Mesothelial cell of epicardium (in vitro differentiated cells): ENCODE measurements at places on chromosomes 3 and 15.

DNA sequence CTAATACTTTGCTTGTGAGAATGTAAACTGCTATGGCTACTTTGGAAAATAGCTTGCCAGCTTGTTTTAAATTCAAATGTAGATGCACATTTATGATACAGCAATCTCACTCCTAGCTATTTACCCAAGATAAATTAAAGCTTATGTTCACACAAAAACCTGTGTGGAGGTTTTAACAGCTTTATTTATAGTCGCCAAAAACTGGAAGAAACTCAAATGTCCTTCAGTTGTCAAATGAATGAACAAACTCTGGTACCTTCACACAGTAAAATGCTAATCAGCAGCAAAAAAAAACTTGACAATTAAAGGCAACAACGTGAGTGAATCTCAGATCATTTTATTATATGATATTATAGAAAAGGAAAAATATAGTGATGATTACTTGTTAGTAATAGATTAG, 248.6 kb upstream of the NECTIN3 start:
- no peaks in the 10 kb centered on the region for H3K4me1 ChIP-seq
- no peak overlapping the region for H3K27ac ChIP-seq
- no peak for DNase-seq

DNA sequence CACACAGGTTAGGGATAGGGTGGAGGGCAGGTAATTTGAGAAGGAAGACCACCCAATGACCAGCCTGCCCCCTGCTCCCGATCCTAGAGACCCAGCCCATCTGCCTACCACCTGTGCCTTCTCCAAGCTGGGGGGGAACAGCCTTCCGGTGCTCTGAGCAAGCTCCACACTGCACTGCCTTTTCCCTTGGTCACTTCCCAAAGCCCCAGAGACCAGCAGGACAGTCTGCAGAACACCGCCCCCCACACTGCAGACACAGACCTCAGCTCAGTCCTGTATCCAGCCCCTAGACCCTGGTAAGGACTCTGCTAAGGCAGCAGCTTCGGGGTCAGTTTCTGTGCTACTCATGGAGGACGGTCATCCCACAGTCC, 156.9 kb downstream of the MEGF11 start:
- peaks cover 5% of the 10 kb centered on the region for H3K27me3 ChIP-seq
- H3K27ac ChIP-seq: no peak overlapping the region
- H3K4me3 ChIP-seq: no peak overlapping the region
- H3K4me1 ChIP-seq: peaks cover 7% of the 10 kb centered on the region
- no peaks in the 10 kb centered on the region for H3K36me3 ChIP-seq

DNA sequence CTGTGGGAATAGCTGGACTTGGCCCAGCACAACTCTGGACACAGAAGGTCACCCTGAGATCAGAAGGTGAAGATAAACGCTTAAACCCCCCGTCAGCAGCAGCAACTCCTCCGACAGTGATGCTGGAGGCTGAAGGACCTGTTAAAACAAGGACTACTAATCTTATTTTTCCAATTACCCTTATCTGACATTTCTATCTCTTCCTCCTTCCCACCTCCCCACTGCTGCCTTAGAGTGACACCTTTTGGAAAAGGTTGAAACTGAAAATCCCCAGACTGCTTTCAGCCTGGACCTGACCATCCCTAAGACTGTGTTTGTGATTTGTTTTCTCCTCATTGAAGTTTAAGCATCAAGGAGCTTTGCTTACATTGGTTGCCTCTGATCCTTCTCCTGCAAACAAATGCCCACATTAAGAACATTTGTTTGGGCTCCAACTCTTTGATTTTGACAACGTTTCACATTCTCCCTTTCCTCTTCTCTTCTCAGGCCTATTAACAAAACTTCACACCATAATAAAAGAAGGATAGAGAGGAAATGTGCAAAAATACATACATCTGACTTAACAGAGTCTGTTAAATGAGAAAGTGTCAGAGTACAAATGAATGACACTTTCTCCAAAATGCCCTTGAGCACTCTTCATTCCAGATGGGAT, 410.6 kb upstream of the WNT5A start:
- no peak overlapping the region for H3K4me3 ChIP-seq
- no peak overlapping the region for H3K27ac ChIP-seq
- peaks cover 9% of the 10 kb centered on the region for H3K27me3 ChIP-seq
- no peaks in the 10 kb centered on the region for H3K36me3 ChIP-seq
- H3K4me1 ChIP-seq: peaks cover 18% of the 10 kb centered on the region

- H3K36me3 ChIP-seq: no peaks in the 10 kb centered on the region
- no peak overlapping the region for H3K4me3 ChIP-seq
- DNase-seq: no peak
- H3K27ac ChIP-seq: no peak overlapping the region
- H3K4me1 ChIP-seq: no peaks in the 10 kb centered on the region
These were observed 196.4 kb upstream of the LPP start for GRCh38 chr3:187957582-187957981.

DNA sequence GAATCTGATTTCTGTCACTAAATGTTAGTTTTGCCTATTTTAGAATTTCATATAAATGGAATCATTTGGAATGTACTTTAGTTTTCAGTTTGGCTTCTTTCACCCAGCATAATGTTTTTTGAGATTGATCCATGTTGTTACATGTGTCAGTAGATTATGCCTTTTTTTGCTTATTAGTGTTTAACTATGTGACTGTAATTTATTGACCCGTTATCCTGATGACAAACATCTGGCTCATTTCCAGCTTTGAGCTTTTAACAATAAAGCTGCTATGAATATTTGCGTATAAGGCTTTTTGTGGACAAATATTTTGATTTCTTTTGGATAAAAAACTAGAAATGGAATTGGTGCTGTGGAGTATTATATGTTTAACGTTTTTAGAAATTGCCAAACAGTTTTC, 254.5 kb upstream of the CFAP20DC start:
- H3K4me1 ChIP-seq: peaks cover 15% of the 10 kb centered on the region
- H3K27me3 ChIP-seq: peaks cover 57% of the 10 kb centered on the region
- no peak for DNase-seq
- no peak overlapping the region for H3K27ac ChIP-seq
- H3K36me3 ChIP-seq: no peaks in the 10 kb centered on the region
- no peak overlapping the region for H3K4me3 ChIP-seq

DNA sequence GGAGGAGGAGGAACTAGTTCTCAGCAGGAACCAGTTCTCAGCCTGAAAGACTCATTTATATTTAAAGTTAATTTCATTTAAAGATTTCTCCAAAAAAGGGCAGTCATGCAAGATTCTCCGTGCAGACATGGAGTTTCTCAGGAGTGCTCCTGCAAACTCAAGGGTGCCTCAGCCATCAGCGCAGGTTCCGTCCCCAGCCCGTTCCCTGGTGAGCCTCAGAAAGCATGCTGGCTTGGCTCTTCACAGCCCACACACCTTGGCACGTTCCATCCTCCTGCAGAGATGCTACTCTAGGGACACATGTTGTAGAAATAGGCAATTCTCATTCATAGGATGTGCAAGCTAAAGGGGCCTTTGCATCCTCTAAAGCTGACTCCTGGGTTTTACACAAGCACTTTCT, 123.0 kb downstream of the LIPC start:
- H3K36me3 ChIP-seq: no peaks in the 10 kb centered on the region
- no peak overlapping the region for H3K27ac ChIP-seq
- H3K4me3 ChIP-seq: no peak overlapping the region
- DNase-seq: no peak
- no peaks in the 10 kb centered on the region for H3K27me3 ChIP-seq
- H3K4me1 ChIP-seq: peaks cover 37% of the 10 kb centered on the region

DNA sequence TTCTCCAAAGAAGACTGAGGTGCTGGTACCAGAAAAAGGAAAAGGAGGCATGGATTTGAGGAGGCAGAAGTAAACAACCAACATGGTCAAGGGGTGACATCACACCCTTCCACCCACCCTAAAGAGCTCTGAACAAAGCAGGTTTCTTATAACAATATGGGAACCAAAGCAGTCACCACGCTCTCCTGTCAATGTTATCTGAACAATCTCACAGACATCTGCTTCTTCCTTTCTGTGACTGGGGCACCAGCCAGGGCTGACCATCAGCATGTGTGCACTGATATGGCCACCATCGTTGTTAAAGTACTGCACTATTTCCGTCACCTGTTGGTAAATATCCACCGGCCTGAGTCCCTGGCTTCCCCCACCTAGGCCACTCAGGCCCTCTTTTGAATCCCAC, 252.9 kb downstream of the SHQ1 start:
- DNase-seq: no peak
- H3K27ac ChIP-seq: no peak overlapping the region
- no peaks in the 10 kb centered on the region for H3K36me3 ChIP-seq
- H3K4me3 ChIP-seq: no peak overlapping the region
- peaks cover 38% of the 10 kb centered on the region for H3K4me1 ChIP-seq

DNA sequence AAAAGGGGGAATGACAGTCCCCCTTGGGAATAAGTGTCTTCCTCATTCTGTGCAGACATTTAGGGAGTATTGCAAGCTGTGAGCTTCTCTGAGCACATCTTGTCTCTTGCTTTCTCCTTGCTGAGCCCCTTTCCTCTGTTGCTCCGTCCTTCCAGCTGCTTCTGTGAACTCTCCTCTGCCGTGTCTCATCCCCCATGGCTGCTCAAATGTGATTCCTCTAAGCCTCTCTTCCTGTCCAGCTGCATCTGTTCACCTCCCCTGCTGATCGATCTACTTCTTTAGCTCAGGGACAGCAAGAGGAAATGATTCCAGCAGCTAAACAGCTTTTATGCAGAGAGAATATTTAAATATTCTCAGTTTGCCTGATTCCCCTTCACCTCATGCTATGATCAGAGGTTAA, 328.0 kb upstream of the DNAJC19 start:
- no peak overlapping the region for H3K4me3 ChIP-seq
- no peak for DNase-seq
- H3K36me3 ChIP-seq: no peaks in the 10 kb centered on the region
- H3K4me1 ChIP-seq: no peaks in the 10 kb centered on the region

- H3K4me1 ChIP-seq: peaks cover 3% of the 10 kb centered on the region
- no peak for DNase-seq
- no peaks in the 10 kb centered on the region for H3K36me3 ChIP-seq
- H3K27me3 ChIP-seq: peaks cover 30% of the 10 kb centered on the region
These were observed 65.6 kb upstream of the CTXND1 start for GRCh38 chr15:80317389-80318182.

DNA sequence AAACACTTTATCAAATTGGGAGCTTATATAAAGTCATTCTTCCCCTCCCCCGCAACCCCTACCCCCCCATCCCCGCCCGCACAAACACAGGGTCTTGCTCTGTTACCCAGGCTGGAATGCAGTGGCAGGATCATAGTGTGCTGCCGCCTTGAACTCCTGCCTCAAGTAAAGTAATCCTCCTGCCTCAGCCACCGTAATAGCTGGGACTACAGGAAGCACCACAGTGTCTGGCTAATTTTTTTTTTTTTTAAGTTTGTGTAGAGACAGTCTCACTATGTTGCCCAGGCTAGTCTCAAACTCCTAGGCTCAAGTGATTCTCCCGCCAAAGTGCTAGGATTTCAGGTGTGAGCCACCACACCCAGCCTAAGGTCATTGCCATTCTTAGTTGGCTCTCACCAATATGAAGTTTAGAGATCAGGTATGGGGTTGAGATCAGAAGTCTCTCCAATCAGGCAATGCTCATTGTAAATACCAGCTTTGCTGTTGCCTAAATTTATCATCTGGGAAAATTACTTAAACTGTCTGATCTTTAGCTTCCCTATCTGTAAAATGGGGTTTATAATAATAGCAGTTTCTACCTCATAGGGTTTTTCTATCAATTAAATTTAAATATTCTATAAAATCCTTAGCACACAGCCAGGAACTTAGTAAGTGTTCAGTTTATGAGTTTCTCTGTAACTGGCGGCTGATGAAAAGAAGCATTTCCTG, 60.3 kb downstream of the TGFBR2 start:
- H3K4me1 ChIP-seq: peaks cover 34% of the 10 kb centered on the region
- H3K4me3 ChIP-seq: no peak overlapping the region
- DNase-seq: no peak

DNA sequence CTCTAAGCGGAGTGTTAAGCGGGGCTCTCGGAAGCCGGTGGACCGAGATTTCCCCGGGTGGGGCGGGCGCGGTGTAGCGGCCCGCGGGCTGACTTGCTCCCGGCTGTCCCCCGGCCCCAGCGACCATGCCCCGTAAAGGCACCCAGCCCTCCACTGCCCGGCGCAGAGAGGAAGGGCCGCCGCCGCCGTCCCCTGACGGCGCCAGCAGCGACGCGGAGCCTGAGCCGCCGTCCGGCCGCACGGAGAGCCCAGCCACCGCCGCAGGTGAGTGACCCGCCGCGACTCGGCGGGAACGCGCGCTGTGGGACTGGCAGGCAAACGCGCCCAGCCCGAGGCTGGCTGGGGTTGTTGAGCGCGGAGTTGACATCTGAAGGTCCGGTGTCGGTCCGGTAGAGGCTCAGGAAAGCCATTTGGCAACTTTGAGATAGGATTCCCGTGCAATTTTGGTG, 1.3 kb downstream of the SMC4 start:
- H3K27me3 ChIP-seq: no peaks in the 10 kb centered on the region
- peaks cover 2% of the 10 kb centered on the region for H3K36me3 ChIP-seq
- no peak for DNase-seq
- peak overlapping the region; percentile 90 for H3K27ac ChIP-seq
- H3K4me3 ChIP-seq: peak overlapping the region; percentile 94

DNA sequence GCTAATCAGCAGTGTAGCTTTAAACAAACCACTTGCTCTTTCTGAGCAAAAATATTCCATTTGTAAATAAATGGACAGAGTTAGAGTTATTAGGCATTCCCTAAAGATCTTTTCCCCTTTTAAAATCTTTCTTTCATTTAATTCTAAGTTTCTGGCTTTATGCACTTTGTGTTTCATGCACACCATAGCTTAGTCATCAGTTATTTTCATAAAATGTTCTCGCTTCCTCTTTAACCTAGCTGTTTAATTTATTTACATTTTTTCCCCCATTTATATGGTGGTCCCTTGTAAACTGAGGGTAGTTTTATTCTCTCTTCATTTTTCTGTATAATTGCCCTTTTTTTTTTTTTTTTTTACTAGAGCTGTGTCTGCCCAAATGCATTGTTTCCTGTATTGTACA, 315.0 kb upstream of the LRRFIP2 start:
- peaks cover 20% of the 10 kb centered on the region for H3K36me3 ChIP-seq
- H3K4me1 ChIP-seq: peaks cover 8% of the 10 kb centered on the region
- H3K4me3 ChIP-seq: no peak overlapping the region
- no peak overlapping the region for H3K27ac ChIP-seq

- H3K27ac ChIP-seq: no peak overlapping the region
- no peaks in the 10 kb centered on the region for H3K36me3 ChIP-seq
- H3K4me1 ChIP-seq: no peaks in the 10 kb centered on the region
- H3K27me3 ChIP-seq: peaks cover 2% of the 10 kb centered on the region
These were observed 52.1 kb upstream of the FGD5 start for GRCh38 chr3:14766428-14767244.

DNA sequence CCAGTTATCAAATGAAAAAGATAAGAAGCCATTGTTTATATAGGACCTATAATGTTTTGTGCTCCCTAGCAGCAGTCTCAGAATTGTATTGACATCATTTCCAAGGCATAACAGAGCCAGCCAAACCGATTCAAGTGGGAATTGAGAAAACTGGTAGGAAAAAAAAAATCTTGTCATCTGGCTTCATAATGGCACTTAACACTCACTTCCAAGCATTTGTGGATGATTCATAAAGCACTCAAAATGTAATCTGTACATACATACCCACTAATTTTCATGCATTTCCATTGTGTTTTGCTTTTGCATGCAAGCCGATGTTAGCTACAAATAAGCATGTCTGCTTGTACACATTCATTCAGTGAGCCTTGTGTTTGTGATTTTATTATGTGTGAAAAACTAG, 18.6 kb upstream of the TRPC1 start:
- H3K36me3 ChIP-seq: no peaks in the 10 kb centered on the region
- H3K4me3 ChIP-seq: no peak overlapping the region
- H3K4me1 ChIP-seq: no peaks in the 10 kb centered on the region
- H3K27ac ChIP-seq: no peak overlapping the region
